ENCODE measurements at places on chromosomes 11 and 22. TPM values are rescaled to one million over a fixed set of nuclear protein-coding genes. Genes with fewer than 3 reads are reported as not detected.

ARHGAP20 gene
- 0.20 TPM for total RNA-seq

GRCh38 chr11:17807034-17807433 is 72.5 kb downstream of the KCNC1 start:
- no peak overlapping the region for H3K4me3 ChIP-seq
- DNase-seq, result no peak
- peak overlapping the region; percentile 58 for H3K27ac ChIP-seq

STK33 gene
- 17.3 TPM for total RNA-seq

- H3K4me1 ChIP-seq, result no peaks in the 10 kb centered on the region
- H3K27me3 ChIP-seq, result no peaks in the 10 kb centered on the region
- no peak overlapping the region for H3K4me3 ChIP-seq
- H3K36me3 ChIP-seq, result peaks cover 22% of the 10 kb centered on the region
- H3K27ac ChIP-seq, result no peak overlapping the region
Measured at GRCh38 chr22:27987557-27987956, 68.5 kb upstream of the PITPNB start.

CHRM1 gene
- not detected for total RNA-seq

DNAJB7 gene
- total RNA-seq, result not detected

GRCh38 chr11:10774811-10775210 is 23.8 kb downstream of the CTR9 start:
- no peaks in the 10 kb centered on the region for H3K27me3 ChIP-seq
- peaks cover 16% of the 10 kb centered on the region for H3K36me3 ChIP-seq
- no peaks in the 10 kb centered on the region for H3K4me1 ChIP-seq

DNA sequence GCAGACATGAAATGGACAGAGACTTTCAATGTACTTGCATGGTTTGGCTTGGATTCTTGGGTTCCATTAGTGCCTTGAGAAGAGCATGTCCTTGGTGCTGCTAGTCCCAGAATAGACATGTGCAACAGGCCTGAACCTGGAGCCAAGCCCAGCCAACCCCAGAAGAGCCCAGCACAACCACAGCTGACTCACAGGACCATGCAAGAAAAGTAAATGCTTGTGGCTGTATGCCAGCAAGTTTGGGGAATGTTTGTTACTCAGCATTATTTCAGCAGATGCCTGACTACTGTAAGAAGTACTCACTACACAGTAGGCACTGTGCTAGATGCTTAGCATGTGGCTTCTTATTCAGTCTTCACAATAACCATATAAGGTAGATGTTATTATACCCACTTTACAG is 39.2 kb upstream of the HMGXB4 start:
- no peak for DNase-seq
- H3K36me3 ChIP-seq, result no peaks in the 10 kb centered on the region
- H3K4me1 ChIP-seq, result no peaks in the 10 kb centered on the region
- H3K27ac ChIP-seq, result no peak overlapping the region
- peaks cover 11% of the 10 kb centered on the region for H3K27me3 ChIP-seq
- H3K4me3 ChIP-seq, result no peak overlapping the region

HEPHL1 gene
- total RNA-seq, result not detected

GRCh38 chr22:37439347-37439746 is 12.1 kb upstream of the ELFN2 start:
- H3K4me3 ChIP-seq, result no peak overlapping the region
- H3K4me1 ChIP-seq, result peaks cover under 1% of the 10 kb centered on the region
- DNase-seq, result no peak
- peaks cover 38% of the 10 kb centered on the region for H3K27me3 ChIP-seq
- H3K36me3 ChIP-seq, result peaks cover 3% of the 10 kb centered on the region

GRCh38 chr22:28373831-28374230 is 305.8 kb downstream of the TTC28 start:
- peaks cover 13% of the 10 kb centered on the region for H3K4me1 ChIP-seq
- H3K4me3 ChIP-seq, result no peak overlapping the region
- no peak for DNase-seq
- H3K27me3 ChIP-seq, result no peaks in the 10 kb centered on the region
- H3K27ac ChIP-seq, result no peak overlapping the region

OTOG gene
- not detected for total RNA-seq

E2F8 gene
- total RNA-seq, result 11.5 TPM

DNA sequence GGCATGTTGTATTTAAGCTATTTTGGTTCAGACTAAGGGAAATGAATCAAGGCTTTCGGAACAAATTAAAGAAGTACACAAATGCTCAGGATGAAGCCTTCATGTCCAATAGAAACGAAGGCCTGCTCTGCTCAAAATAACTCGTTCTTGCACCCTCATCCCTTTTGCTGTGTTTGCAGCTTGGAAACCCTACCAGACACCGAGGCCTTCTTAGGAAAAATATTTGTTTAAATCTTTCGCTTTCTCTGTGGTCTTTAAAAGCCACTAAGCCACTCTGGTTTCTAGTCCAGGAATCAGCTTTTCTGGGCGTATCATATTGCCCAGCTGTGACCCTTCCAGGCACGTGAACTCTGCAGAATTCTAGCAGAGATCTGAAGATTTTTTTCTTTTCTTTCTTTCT is 60.9 kb upstream of the HSPA8 start:
- H3K36me3 ChIP-seq, result no peaks in the 10 kb centered on the region
- DNase-seq, result no peak
- no peak overlapping the region for H3K27ac ChIP-seq
- no peaks in the 10 kb centered on the region for H3K27me3 ChIP-seq

All from neural crest cell (in vitro differentiated cells).